ENCODE measurements at places on chromosomes 2 and 18.
A peak's percentile ranks its signal among the peaks of the same experiment; 100 is the strongest.

- no peak for DNase-seq
These were observed 20.8 kb downstream of the KCNF1 start for GRCh38 chr2:10932345-10933151.

DNA sequence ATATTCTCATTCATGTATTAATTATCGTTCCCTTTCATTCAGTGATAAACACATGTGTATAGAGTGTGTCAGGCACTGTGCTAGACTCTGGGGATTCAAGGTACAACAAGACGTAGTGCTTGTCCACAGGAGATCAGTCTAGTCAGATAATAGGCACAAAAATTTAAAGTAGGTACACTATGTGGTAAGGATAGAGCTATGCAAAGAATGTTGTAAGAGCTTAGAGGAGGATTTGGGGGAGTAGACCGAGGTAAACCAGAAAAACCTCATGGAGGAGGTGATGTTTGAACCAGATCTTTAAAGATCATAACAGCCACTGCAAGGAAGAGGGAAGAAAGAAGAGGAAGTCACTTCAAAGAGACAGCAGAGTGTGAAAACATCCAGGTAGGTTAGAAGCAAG is 256.9 kb upstream of the DDX18 start:
- no peak for DNase-seq

DNA sequence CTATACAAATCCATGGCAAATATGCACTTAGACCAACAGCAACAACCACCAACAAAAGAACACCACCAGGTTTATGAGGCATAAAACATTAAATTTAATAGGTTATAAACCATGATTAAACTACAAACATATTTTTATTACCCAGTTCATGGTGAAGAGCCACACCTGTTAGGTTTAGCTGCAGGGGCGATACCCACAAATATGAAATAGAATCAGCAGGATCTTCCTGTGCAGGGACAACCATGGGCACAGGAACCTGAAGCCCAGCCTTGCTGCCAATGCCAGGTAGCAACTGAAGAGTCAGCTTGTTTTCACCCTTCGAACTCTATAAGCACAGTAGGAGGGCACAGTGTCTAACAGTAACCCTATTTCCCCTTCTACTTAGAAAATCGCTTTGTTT is 675.0 kb downstream of the SATB2 start:
- DNase-seq, result no peak

GRCh38 chr2:53985646-53986045 is 14.9 kb upstream of the PSME4 start:
- no peak for DNase-seq

GRCh38 chr18:10080372-10080771 is 166.6 kb downstream of the VAPA start:
- no peak for DNase-seq

- DNase-seq, result no peak
These were observed 73.9 kb downstream of the KYNU start for GRCh38 chr2:142951190-142952007.

GRCh38 chr2:184530959-184531358 is 67.4 kb upstream of the ZNF804A start:
- no peak for DNase-seq

GRCh38 chr2:221318376-221319130 is 253.6 kb downstream of the EPHA4 start:
- peak; percentile 47 for DNase-seq

DNA sequence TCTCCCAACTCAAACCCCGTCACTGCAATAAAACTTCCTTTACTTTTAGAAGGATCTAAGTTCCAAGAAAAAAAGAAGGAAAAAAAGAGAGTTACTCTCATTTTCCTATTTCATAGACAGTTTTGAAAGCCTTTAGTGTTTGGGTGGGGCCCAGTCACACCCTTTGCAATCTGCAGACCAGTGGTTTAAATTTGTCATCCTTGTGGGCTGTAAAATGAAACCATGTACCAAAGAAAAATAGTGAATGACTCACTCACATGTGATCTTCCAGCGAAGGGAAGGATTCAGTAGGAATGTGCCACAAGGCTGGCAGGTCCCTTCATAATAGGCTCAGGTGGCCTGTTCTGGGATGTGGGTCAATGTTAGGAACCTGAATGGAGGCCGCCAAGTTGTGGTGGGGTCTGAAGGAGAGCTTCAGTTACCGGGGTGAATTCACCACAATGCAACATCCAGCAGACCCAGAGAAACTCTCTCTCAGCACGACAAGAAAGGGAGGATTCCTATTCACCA is 28.3 kb downstream of the ANXA4 start:
- peak; percentile 88 for DNase-seq

- DNase-seq, result no peak
These were observed 33.4 kb downstream of the SIX2 start for GRCh38 chr2:44975571-44976450.

GRCh38 chr2:112321375-112322320 is 46.3 kb downstream of the ZC3H6 start:
- DNase-seq, result peak; percentile 18

- DNase-seq, result no peak
These were observed 173.5 kb downstream of the MREG start for GRCh38 chr2:215839816-215840215.

- DNase-seq, result no peak
These were observed 67.1 kb upstream of the MSTN start for GRCh38 chr2:190129421-190130199.

GRCh38 chr2:228094377-228094921 is 87.0 kb downstream of the SPHKAP start:
- DNase-seq, result peak; percentile 89

- DNase-seq, result no peak
These were observed 18.2 kb upstream of the HMSD start for GRCh38 chr18:63930773-63931354.

DNA sequence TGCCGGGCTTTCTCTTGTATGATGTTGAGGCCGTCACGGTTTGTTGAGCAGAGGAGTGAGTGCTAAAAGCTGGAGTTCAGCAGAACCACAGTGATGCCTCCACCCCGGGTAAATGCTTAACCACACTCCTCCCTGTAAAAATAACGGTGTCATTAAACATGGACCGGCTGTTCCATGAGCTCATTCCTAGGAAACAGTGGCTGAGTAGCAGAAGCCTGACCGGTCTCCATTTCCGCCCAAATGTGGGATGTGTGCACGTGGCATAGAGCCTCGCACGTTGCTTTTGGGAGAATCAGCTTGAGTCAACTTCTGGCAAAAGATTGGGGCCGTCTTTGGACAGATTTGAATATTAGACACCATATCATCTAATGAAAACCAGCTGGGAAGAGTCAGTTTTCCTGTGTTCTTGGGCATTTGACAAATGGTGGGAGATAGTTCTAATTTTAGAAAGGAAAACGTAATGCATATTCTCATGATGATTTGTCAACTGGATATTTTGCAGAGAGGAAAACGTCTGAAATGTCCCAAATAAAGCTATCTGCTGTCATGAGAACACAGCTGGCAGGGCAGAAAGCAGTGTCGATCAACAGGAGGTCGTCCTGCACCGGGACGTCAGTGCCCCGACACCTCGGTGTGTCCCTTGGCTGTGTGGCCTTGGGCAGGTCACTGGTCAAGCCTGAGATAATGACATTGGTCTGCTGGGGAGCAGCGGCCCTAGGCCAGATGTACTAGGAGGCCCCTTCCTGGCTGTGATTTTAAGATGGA is 42.4 kb downstream of the LRRFIP1 start:
- peak; percentile 100 for DNase-seq

GRCh38 chr2:141392517-141393213 is 738.2 kb downstream of the LRP1B start:
- peak; percentile 92 for DNase-seq

- DNase-seq, result no peak
These were observed 479.3 kb downstream of the PTPRM start for GRCh38 chr18:8046441-8046840.

- DNase-seq, result no peak
These were observed 320.3 kb downstream of the RNF144A start for GRCh38 chr2:7237466-7237865.

DNA sequence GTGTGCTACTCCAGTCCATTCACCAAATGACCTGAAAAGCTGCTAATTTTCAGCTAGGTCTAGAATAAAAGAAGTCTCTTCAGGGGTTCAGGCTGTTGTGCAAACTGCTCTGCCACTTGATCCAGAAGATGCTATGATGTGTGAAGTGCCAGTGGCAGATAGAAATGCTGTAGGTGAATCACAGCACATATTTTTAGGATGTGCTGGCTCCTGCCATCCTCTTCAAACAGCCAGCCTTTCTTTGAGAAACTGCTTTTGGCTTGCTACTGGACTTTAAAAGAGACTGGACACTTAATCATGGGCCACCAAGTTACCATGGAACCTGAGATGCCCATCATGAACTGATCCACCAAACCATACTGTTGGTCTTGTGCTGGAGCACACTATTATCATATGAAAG is 322.1 kb downstream of the EN1 start:
- DNase-seq, result no peak

GRCh38 chr18:57428221-57429150 is 6.7 kb upstream of the ONECUT2 start:
- DNase-seq, result no peak

GRCh38 chr2:112893752-112894151 is 17.2 kb upstream of the IL37 start:
- DNase-seq, result no peak

DNA sequence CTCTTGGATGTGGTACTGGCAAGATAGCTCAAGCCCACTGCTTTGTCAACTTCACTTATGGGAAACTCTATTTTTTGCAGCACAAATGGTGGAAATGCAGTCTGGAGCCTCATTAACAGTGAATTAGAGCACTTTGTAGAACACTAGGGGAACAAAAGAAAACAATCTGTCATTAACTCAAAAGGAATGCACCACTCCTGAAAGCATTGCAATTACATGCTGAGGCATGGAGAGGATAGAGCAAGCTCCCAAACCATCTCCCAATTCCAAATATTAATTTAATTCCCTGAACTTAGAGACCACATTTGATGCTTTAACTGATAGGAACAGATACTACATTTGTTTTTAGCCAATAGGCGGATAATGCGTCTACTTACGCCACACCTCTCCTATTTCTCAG is 32.8 kb upstream of the TANC1 start:
- no peak for DNase-seq

DNA sequence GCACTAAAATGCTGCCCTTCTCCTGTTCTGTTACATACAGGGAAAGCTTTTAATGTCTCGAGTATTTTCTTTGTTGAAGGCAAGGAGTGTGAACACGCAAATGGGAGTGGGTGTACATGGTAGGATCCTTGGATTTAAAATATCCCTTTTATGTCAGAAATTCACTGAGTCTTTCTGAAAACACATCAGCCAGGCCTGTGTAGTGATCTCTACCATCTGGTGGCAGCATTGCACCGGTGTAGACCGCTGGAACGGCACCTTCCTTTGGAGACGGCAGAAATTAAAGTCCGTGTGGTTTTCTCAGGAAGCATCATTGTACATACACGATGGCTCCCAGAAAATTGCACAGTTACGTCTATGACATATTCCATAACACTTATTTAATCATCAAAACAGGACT is 515.8 kb downstream of the GALR1 start:
- no peak for DNase-seq

DNA sequence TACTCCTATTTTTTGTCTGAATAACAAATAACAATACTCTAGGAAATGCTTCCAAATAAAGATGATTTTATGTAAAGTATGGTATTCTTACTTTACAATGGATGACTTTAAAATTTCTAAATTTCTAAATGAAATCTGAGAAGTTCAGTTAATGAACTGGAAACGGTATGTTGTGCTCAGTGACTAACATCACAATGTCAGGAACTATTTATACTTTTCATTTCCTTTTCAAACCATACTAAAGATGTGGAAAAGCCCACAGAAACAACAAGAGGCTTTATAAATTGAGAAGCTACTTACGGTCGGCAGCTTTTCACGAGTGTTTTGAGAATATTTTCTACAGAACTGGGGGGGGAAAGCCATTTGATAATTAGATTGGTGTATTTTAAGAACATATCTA is 31.1 kb downstream of the PSME4 start:
- peak; percentile 29 for DNase-seq

DNA sequence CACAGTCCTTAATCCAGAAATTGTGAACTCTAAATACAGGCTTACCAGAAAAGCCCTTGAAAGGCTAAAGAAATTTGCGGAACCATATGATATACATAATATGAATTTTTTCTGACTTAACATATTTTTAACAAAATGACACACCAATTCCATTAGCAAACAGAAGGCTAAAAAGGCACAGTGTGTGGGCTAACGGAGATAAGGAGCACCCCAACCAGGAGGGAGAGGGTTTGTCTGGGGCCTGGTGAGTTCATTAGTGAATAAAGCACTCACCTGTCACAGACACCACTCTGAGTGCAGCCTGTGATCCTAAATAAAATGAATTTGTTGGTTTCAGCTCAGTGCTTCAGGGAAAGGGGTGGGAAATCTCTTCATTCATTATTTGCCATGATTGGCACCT is 2.7 kb upstream of the FECH start:
- DNase-seq, result no peak

- peak; percentile 13 for DNase-seq
These were observed 26.8 kb downstream of the SH3RF3 start for GRCh38 chr2:109155553-109156451.

DNA sequence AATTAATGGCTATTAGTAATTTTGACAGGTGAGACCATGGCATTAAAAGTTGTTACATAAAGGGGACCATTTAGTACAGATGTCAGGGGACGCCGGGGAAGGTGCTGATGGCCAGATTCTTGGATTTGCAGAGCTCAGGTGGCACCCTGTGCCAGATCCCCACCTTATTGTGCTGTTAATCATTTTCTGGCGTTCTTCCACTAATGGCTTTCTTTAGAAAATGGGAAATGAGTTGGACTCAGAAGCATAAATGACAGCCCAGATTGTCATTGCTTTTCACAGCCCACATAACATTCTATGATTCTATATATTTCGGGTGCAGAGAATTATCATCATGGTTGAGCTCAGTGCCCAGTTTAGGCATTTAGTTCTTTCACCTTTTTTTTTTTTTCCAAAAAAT is 257.2 kb upstream of the TCF4 start:
- DNase-seq, result no peak

DNA sequence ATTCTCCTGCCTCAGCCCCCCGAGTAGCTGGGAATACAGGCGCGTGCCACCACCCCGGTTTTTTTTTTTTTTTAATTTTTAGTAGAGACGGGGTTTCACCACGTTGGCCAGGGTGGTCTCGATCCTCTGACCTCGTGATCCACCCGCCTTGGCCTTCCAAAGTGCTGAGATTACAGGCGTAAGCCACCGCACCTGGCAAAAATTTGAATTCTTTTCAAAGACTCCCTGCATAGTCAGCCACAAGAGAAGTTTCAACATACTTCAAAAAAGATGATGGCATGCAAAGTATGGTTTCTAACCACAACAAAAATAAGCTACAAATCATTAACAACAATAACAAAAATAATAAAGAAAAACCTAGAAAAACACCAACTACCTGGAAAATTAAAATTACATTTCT is 22.0 kb downstream of the HYCC2 start:
- no peak for DNase-seq

- peak; percentile 80 for DNase-seq
These were observed 918 bp upstream of the HNRNPLL start for GRCh38 chr2:38603402-38604290.

DNA sequence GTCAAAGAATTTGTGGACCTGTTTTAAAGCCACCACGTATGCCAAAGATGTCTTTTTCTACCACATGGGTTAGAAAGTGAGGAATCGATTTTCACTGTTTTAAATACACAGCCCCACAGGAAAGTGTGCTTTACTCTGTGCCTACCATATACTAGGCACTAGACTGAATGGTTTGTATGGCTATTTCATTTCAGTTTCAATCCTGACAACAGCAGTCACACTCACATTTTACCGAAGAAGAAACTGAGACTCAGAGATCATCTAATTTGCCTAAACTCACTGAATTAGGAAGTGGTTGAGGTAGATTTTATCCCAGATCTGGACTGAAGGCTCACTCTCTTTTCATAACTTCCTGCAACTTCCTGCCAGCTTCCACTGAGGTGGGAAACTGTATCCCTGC is 176.4 kb downstream of the ALK start:
- no peak for DNase-seq

- no peak for DNase-seq
These were observed 224.2 kb downstream of the CYRIA start for GRCh38 chr2:16441431-16441830.

All from EH (cell line).